ENCODE measurements at places on chromosomes 2 and 18.

DNA sequence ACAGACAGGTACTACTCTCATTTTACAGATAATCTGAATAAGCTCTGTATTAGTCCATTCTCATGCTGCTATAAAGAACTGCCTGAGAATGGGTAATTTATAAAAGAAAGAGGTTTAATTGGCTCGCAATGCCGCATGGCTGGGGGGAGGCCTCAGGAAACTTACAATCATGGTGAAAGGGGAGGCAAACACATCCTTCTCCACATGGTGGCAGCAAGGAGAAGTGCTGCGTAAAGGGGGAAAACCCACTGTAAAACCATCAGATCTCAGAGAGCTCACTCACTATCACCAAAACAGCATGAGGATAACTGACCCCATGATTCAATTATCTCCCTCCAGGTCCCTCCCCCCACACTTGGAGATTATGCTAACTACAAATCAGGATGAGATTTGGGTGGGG, 254.4 kb downstream of the KCNE4 start:
- DNase-seq, result no peak

DNA sequence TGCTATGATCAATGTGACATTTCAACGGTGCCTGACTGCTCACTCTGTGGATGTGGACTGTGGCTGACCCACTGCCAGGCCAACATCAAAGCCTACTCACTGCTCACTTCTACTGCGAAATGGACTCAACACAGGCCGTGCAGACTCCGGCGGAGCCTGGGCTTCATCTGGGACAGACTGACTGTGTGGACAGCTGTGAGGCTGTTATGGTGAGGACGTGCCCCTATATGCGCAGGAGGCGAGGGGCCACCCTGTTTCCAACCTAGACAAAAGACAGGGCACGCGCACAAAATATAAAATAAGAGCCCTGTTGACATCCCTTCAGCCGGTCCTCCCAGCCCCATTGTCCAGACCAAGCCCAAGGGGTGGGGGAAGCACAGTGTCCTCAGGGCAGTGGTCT, 514.4 kb upstream of the RAB6C start:
- DNase-seq, result no peak

- DNase-seq, result no peak
These were observed 5.6 kb downstream of the PHLPP1 start for GRCh38 chr18:62720766-62721613.

DNA sequence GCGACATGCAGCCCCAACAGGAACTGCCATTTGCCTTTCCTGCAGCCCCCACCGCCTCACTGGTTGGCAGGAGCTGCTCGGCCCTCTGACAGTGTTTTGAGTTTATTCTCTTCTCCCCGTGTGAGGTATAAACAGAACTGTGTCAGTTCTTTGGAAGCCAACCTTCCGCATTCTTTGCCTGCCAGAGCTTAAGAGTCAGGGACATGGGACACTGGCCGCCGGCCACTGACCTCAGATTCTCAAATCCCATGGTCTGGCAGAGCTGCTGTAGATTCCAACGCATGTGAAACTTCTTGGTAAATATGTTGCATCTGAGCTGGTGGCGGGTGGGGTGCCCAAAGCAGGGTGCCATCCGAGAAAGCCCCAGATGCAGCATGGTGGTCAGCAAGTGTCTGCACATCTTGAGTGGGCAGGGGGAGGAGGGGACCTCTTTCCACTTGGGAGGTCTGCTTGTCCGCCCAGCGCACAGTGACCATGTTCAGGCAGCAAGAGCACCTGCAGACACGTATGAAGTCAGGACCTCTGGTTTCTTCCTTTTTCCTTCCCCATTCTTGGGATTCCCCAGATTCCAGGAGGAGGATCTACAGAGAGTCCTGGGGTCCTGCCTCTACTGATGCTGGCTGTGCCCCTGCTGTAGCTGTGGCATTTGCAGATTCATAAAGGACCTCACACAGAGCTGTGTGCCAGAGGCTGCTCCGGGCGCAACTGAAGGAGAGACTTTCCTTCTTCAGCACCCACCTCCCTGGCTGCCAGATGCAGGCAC, 23.8 kb downstream of the ASB18 start:
- no peak for DNase-seq

- no peak for DNase-seq
These were observed 3.9 kb upstream of the PRELID3A start for GRCh38 chr18:12403601-12404506.

- no peak for DNase-seq
These were observed 6.3 kb upstream of the PROKR1 start for GRCh38 chr2:68637047-68637446.

DNA sequence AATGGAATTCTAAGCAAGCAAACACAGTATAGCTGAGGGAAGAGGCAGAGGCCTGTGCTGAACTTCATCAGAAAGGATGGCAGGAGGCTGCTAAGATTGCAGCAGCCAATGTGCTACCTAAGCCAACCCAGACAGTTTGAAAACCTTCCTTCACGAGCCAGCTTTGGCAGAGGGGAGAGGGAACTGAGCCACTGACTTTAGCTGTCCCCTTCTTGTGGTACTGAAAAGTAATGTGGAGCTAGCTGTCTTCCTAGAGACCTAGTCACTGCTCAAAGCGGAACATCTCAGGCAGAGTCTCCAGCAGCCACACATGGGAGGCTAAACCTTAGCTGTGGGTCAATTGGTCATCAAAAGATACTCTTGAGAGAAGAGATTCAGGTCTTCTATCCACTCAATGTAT, 419.0 kb downstream of the FBXO15 start:
- no peak for DNase-seq

GRCh38 chr2:181123798-181124231, 143.4 kb downstream of the UBE2E3 start:
- no peak for DNase-seq

DNA sequence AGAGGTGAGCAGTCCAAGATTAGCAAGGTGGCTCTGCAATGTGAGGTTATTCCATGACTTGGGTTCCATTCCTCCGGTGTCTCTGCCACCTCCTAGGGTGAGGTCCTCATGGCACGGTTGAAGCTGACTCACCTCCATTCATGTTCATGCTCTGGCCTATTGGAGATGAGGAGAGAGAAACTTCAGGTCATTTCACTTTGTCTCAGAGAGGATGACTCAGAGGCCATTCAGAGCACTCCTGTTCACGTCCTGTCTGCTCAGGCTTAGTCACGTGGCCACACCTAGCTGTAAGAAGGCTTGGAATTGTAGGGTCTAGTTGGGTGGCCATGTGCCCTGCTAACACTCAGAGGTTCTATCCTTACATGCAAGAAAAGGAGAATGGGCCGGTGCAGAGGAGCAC, 67.5 kb upstream of the MBOAT2 start:
- peak; percentile 5 for DNase-seq

DNA sequence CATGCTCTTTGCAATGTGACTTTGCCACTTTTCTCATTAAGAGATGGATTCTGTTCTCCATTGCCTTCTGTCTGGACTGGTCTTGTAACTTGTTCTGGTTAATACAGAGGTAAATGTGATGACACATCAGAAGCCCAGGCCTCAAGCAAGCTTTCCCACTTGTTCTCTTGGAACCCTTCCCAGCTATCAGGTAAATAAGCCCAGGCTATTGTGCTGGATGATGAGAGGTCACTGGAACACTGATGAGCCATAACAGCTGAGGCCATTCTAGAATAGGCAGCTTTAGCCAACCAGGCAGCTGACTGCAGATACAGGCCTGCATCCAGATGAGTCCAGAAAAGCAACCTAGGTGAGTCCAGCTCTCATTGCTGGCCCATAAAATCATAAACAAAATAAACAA, 1007.0 kb upstream of the ACVR2A start:
- DNase-seq, result no peak

- peak; percentile 47 for DNase-seq
These were observed 467 bp downstream of the PUM2 start for GRCh38 chr2:20350041-20350712.

GRCh38 chr2:216478151-216478550, 20.5 kb upstream of the RPL37A start:
- no peak for DNase-seq

GRCh38 chr2:86235196-86235980, 36.1 kb downstream of the MRPL35 start:
- DNase-seq, result no peak

DNA sequence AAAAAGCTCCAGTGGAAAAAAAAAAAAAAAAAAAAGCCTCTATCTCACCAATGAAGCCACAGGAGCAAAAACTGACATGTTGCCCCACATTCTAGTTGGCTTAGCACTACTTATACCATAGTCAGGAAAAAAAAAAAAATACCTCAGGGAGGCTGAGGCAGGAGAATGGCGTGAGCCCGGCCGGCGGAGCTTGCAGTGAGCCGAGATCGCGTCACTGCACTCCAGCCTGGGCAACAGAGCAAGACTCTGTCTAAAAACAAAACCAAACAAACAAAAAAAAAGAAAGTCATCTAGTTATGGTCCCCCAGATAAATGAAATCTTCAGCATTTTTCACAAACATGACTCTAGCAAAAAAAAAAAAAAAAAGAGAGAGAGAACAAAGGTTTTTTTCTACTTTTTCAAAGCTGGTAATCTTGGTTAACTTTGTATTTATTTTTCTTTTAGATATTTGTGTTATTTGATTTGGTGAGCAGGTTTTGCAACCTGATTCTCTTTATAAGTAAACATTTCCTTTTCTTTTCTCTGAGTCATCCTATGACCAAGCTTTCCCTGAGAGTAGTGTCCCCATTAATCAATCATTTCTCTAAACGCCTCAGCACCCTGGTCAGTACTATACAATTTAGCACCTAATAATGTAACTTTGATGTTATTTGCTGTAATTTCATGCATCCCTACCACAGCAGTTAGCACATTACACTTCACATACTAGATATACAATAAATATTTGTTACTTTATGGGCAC, 273.7 kb upstream of the PIK3C3 start:
- no peak for DNase-seq

DNA sequence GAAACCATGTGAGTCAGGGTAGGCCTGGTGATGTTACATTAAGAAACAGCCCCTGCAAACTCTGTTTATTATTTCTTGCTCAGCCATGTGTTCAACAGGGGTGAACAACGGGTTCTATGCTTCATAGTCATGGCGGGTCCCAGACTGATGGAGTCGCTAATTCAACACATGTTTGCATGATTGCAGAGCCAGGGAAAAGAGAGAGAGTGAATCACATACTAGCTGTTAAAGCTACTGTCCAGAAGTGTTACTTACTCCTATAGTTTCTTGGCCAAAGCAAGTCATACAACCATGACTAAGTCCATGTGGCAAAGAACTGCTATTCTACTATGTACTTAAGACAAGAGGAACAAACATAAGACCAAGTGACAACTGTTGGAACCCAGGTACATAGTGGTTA, 241.2 kb upstream of the SKOR2 start:
- DNase-seq, result no peak

DNA sequence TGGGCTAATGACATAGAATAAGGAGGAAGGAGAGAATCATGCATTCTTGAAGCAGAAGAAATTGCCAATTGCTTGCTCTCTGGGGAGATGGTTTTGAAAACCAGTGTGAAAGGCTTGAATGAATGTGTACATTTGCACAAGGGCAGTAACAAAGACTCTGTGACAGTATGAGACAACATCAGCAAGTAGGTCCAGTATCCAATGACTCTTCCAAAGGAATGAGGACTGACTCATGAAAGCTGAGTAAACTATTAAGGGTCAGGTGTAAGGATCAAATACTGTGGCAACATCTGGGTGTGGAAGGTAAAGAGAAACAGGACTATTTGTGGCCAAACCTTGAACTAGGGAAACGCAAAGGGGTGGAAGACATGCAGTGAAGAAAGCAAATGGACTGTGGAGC, 886.0 kb upstream of the CHAC2 start:
- DNase-seq, result no peak

GRCh38 chr2:231820786-231821303, 34.6 kb downstream of the COPS7B start:
- DNase-seq, result no peak

- DNase-seq, result no peak
These were observed 25.7 kb downstream of the SLC4A1AP start for GRCh38 chr2:27689424-27689823.

Data from stimulated activated CD4-positive, alpha-beta T cell treated with anti-CD3 and anti-CD28 coated beads, Interleukin-4, amount 100 ng/mL, for 48 hours (primary cell).